ENCODE measurements at places on chromosomes 4 and X.

GRCh38 chr4:22201256-22201655, 252.7 kb upstream of the KCNIP4 start:
- DNase-seq = no peak

- no peak for DNase-seq
These were observed 290.2 kb downstream of the FBXW7 start for GRCh38 chr4:152245680-152246079.

GRCh38 chr4:176709417-176709816, 83.3 kb downstream of the VEGFC start:
- no peak for DNase-seq

- DNase-seq = peak; percentile 3
These were observed 9.4 kb downstream of the TASL start for GRCh38 chrX:30568136-30568535.

- DNase-seq = peak; percentile 33
These were observed 490 bp downstream of the RWDD4 start for GRCh38 chr4:183658362-183659028.
